ENCODE measurements at places on chromosomes 1 and 21.

GRCh38 chr1:62951428-62951827 lies 167.5 kb downstream of the ATG4C start:
- no peaks in the 10 kb centered on the region for H3K36me3 ChIP-seq
- no peak overlapping the region for H3K27ac ChIP-seq
- peaks cover 7% of the 10 kb centered on the region for H3K27me3 ChIP-seq
- H3K4me1 ChIP-seq: no peaks in the 10 kb centered on the region
- DNase-seq: no peak
- H3K4me3 ChIP-seq: no peak overlapping the region

DNA sequence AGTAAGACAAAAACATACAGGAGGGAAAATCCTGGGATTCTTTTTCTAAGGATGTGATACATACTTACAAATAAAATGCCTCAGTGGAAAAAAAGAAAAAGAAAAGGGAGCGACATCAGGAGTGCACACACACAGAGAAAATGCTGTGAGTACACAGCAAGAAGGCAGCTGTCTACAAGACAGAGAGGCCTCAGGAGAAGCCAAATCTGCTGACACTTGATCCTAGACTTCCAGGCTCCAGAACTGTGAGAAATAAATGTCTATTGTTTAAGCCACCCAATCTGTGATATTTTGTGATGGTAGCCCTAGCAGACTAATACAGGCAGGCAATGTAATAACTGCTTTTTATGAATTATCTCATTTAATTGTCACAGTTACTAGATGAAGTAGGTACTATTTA lies 17.0 kb upstream of the TRIM45 start:
- no peaks in the 10 kb centered on the region for H3K27me3 ChIP-seq
- H3K4me3 ChIP-seq: no peak overlapping the region
- no peak overlapping the region for H3K27ac ChIP-seq
- H3K4me1 ChIP-seq: no peaks in the 10 kb centered on the region
- DNase-seq: no peak
- no peaks in the 10 kb centered on the region for H3K36me3 ChIP-seq

DNA sequence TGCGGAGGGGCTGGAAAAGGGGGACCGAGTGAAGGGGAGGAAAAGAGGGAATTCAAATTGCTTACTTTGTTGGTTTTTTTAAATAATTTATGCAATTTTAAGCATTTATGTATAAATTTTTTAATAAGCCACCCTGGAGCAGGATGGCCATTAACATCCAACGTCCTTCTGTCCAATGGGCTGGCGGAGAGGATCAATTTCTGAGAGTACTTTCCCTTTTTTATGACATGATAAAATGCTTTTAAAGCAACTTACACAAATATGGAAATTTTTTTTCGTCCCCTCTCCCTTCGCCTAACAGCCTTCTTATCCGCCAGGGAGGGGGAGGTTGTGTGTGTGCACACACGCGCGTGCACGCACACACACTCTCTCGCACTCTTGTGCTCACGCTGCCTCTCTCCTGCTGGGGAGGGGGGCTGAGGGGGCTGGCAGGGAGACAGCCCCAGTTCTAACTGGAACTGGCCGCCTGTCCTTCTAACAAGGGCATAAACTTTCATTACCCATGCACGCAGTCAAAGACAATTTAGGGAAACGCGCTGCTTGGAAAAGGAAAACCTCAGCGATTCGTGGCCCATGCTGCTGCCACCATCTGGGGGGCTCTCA lies 123.2 kb downstream of the CASZ1 start:
- H3K27ac ChIP-seq: no peak overlapping the region
- H3K36me3 ChIP-seq: no peaks in the 10 kb centered on the region
- H3K4me1 ChIP-seq: peaks cover 32% of the 10 kb centered on the region
- H3K27me3 ChIP-seq: no peaks in the 10 kb centered on the region
- H3K4me3 ChIP-seq: no peak overlapping the region

DNA sequence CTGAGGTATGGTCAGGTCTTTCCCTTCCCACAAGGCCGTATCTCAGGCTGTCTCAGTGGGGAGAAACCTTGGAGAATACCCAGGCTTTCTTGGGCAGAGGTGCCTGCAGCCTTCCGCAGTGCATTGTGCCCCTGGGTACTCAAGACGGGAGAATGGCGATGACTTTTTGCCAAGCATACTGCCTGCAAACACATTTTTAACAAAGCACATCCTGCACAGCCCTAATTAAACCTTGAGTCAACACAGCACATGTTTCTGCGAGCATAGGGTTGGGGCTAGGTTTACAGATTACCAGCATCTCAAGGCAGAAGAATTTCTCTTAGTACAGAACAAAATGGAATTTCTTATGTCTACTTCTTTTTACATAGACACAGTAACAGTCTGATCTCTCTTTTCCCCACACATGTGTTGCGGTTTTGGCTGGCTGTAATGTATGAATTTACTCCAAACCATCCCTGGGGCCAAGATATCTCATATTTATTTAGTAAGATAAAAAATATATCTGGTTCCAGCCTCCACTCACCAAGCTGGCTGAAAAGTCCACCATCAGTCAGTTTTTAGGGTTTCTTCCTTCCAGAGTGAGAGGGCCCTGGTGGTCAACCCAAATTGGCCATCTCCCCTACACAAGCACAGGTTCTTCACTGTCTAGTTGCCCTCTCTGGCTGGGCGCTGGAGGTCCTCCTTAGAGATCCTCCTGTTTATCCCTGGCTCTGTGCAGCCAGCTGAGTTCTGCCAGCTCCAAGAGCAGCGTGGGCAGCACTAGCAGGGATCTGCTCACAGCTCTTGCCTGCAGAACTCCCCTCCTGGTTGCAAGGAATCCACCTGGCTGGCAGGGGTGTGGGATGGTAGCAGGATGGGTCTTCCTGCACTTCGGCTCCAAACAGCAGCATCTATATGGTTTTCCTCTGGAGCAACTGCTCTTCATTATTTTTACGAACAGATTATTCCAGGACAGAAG lies 2.6 kb downstream of the FAAH start:
- DNase-seq: no peak
- H3K4me1 ChIP-seq: peaks cover 57% of the 10 kb centered on the region
- H3K36me3 ChIP-seq: no peaks in the 10 kb centered on the region
- no peak overlapping the region for H3K27ac ChIP-seq

DNA sequence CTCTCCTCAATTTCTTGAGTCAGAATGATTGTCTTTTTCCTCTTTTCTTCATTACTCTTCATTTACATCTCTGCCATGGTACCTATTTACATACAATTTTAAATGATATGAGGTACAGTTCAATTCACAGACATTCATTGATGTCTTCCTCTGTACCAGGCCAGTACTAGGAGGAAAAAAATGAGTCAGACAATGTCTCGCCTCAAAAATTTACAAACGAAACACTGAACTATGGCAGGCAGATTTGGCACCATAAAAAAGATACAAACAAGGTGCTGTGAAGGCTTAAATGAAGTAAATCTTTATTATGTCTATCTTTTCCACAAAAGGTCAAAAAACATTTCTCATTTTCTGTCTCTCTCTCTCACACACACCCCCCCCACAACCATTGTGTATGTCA lies 71.0 kb downstream of the RGS13 start:
- H3K36me3 ChIP-seq: no peaks in the 10 kb centered on the region
- no peaks in the 10 kb centered on the region for H3K4me1 ChIP-seq
- DNase-seq: no peak
- H3K4me3 ChIP-seq: no peak overlapping the region

- peak overlapping the region; percentile 97 for H3K27ac ChIP-seq
- H3K36me3 ChIP-seq: no peaks in the 10 kb centered on the region
- H3K4me3 ChIP-seq: no peak overlapping the region
- peaks cover 32% of the 10 kb centered on the region for H3K4me1 ChIP-seq
- H3K27me3 ChIP-seq: no peaks in the 10 kb centered on the region
Observed at GRCh38 chr1:77825131-77825709, 45.8 kb downstream of the MIGA1 start.

DNA sequence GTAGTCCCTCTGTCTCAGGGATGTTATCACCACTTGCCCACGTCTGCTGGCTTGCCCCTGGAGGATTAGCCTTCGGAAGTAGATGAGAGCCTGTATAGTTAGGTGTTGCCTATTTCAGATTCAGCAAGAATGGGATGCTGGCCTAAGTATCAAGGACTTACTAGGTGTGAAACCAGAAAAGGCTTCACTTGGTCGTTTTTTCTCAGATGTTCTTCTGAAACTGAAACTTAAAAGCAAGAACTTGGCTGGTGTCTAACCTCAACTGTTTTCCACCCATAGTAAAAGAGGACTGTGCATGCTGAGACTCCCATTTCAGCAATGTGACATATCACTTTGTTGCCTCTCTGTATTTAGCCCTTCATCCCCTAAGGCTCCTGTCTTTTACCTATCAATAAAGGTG lies 67.0 kb upstream of the LRRC53 start:
- no peak for DNase-seq
- no peaks in the 10 kb centered on the region for H3K4me1 ChIP-seq
- H3K27me3 ChIP-seq: no peaks in the 10 kb centered on the region
- no peak overlapping the region for H3K4me3 ChIP-seq
- H3K27ac ChIP-seq: no peak overlapping the region
- H3K36me3 ChIP-seq: no peaks in the 10 kb centered on the region

GRCh38 chr1:87673748-87674147 lies 345.1 kb downstream of the LMO4 start:
- H3K4me1 ChIP-seq: no peaks in the 10 kb centered on the region
- H3K27ac ChIP-seq: no peak overlapping the region
- H3K27me3 ChIP-seq: no peaks in the 10 kb centered on the region
- H3K36me3 ChIP-seq: no peaks in the 10 kb centered on the region
- no peak overlapping the region for H3K4me3 ChIP-seq

DNA sequence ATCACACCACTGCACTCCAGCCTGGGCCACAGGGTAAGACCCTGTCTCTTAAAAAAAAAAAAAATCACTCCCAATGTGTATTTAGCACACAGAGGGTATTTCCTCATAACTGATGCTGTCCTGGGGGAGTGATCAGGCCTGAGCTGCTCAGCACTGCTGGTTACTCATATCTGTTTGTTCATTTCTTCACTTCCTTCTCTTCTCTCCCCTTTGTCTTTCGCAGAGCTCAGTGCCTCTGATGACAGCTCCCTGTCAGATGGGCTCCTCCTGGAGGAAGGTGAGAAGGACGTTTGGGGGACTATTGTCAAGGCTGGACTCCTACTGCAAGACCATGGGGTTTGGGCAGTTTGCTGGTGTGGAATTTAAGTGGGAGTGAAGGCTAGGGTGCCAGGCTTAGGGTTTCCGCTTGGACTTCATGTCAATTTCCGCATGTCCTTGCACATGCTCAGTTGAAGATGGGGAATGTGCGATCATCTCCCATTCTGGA lies 13.0 kb downstream of the INAVA start:
- H3K4me1 ChIP-seq: no peaks in the 10 kb centered on the region
- H3K27me3 ChIP-seq: no peaks in the 10 kb centered on the region

DNA sequence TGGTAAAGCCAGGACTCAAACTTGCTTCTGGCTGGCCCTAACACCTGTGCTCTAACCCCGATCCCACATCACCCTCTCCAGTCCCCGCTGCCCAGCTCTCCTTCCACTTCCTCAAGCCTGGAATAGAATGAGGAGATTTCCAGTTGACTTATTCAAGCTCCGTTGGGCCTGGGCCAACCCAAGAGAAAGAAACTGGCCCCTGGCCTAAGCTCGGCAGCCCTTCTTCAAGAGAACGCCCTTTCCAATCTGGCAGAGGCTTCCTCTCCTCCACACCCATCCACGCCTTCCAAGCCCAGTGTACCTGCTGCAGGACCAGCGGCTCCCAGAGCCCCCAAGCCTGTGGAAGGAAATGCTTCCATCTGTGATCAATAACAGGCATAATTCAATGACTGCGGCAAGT lies 51.9 kb downstream of the LRRN2 start:
- H3K4me1 ChIP-seq: no peaks in the 10 kb centered on the region
- no peak overlapping the region for H3K4me3 ChIP-seq
- DNase-seq: no peak
- H3K36me3 ChIP-seq: no peaks in the 10 kb centered on the region

- no peak overlapping the region for H3K27ac ChIP-seq
- no peaks in the 10 kb centered on the region for H3K36me3 ChIP-seq
- H3K27me3 ChIP-seq: no peaks in the 10 kb centered on the region
- no peak for DNase-seq
- no peaks in the 10 kb centered on the region for H3K4me1 ChIP-seq
Observed at GRCh38 chr1:92851729-92852128, 19.9 kb downstream of the RPL5 start.

- no peaks in the 10 kb centered on the region for H3K36me3 ChIP-seq
- H3K27me3 ChIP-seq: peaks cover 6% of the 10 kb centered on the region
- no peak for DNase-seq
- H3K27ac ChIP-seq: no peak overlapping the region
Observed at GRCh38 chr1:20339811-20340457, 49.3 kb downstream of the VWA5B1 start.

- H3K27ac ChIP-seq: no peak overlapping the region
- H3K4me1 ChIP-seq: peaks cover under 1% of the 10 kb centered on the region
- no peaks in the 10 kb centered on the region for H3K27me3 ChIP-seq
- H3K4me3 ChIP-seq: no peak overlapping the region
Observed at GRCh38 chr1:69595486-69595885, 27.8 kb downstream of the LRRC7 start.

DNA sequence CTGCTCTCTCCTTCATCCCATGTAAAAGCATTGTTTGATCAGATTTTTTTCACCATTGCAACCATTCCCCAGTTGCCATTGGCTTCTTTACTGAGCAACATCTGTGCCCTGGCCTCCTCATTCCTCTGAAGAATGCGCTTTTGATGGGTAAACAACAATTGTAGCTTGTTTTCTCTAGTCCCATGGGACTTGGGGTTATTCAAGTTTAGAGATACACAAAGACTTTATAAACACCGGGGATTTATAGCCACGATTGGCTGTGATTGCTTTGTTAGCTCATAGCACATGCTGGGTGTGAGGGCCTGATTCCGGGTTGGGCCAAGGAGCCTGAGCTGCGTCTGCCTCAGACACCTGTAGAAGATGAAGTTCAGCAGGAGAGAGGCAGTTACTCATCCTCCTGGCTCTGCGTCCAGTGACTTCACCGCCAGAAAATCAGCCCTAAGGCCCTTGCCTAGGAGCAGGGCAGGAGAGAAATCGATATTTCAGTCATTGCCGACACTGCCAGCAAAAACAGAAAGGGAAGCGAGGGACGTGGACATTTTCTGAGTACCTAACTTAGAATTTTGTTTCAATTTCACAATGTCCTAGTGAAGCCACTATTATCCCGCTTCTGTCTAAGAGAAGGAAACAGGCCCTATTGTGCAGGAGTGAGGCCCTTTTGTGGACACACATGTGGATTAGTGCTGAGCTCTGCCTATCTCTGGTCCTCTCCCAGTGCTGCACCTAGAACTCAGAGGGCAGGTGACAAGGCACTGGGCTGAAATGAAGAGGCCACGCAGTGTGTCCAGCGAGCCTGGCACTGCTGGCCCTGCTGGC lies 159.8 kb upstream of the USP24 start:
- H3K36me3 ChIP-seq: no peaks in the 10 kb centered on the region
- no peaks in the 10 kb centered on the region for H3K4me1 ChIP-seq
- DNase-seq: peak; percentile 74
- peak overlapping the region; percentile 9 for H3K27ac ChIP-seq

GRCh38 chr1:226943156-226943555 lies 3.1 kb downstream of the COQ8A start:
- H3K27me3 ChIP-seq: no peaks in the 10 kb centered on the region
- H3K4me3 ChIP-seq: peak overlapping the region; percentile 89
- peak; percentile 68 for DNase-seq
- peaks cover 49% of the 10 kb centered on the region for H3K4me1 ChIP-seq
